Testis (tissue), 5 donors: ENCODE measurements at places on chromosomes 11 and 22.
A peak's percentile ranks its signal among the peaks of the same experiment; 100 is the strongest.

DNA sequence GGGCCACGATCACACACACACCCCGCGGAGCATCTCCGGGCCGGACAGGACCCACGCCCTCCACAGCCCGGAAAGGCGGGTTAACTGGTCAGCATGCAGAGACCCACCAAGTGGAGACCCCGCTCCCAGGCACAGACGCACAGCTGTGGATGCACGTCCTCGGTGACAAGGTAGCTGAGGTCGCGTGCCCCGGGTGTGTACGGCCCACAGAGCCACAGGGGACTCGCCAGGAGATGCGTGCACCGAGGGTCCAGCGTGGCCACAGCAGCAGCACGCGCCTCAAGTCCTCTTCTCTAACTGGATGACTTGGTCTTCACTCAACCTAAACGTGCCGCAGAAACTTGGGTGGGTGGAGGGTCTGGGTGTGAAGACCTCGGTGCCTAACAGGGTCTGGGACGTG lies 5.5 kb downstream of the H19 start:
- no peak for DNase-seq

DNA sequence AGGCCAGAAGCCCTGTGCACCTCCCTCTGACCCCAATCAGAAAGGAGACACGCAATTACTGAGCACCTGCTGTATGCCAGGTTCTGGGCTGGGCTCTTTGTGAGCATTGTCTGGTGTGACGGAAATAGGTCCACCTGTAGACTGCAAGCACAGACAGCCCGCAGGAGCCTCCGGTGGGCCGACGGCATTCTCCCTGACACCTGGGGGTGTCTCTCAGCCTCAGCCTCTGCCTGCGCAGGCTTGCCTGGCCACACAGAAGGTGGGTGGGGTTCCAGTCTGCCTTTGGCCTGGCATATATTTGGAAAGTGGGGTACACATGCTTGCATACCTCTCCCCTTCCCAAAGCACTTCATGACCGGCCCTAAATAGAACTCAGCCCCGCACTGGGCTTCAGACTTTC lies 129.3 kb downstream of the BUD13 start:
- DNase-seq, result no peak

GRCh38 chr11:117940736-117941135 lies 11.5 kb upstream of the TMPRSS13 start:
- no peak for DNase-seq

DNA sequence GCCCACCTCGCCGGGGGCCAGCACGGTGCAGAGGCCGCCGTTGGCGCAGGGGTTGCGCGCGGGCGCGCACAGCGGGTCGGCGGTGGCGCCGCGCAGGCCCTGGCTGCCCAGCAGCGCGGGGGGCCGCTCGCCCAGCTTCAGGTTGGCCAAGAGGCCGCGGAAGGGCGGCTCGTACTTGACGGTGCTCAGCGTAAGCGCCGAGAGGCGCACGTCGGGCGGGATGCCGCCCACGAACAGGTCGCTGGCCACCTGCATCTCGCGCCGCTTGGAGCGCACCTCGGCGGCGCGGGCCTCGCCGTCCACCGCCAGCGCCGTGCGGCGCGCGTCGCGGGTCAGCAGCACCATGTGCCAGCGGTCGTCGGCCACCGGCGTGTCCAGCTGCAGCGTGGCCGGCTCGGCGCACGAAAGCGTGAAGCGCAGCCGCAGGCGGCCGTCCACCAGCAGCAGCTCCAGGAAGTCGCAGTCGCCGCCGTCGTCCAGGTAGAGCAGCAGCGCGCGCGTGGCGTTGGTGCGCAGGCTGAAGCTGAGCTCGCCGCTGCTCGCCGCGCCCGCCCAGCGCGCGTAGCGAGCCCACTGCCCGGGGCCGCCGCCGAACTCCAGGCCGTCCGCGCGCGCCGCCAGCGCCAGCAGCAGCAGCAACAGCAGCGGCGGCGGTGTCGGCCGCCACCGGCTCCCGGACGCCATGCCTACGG lies 9.8 kb downstream of the NRXN2 start:
- DNase-seq, result peak; percentile 60

GRCh38 chr22:19942157-19943081 lies 801 bp upstream of the TXNRD2 start:
- DNase-seq, result peak; percentile 65

DNA sequence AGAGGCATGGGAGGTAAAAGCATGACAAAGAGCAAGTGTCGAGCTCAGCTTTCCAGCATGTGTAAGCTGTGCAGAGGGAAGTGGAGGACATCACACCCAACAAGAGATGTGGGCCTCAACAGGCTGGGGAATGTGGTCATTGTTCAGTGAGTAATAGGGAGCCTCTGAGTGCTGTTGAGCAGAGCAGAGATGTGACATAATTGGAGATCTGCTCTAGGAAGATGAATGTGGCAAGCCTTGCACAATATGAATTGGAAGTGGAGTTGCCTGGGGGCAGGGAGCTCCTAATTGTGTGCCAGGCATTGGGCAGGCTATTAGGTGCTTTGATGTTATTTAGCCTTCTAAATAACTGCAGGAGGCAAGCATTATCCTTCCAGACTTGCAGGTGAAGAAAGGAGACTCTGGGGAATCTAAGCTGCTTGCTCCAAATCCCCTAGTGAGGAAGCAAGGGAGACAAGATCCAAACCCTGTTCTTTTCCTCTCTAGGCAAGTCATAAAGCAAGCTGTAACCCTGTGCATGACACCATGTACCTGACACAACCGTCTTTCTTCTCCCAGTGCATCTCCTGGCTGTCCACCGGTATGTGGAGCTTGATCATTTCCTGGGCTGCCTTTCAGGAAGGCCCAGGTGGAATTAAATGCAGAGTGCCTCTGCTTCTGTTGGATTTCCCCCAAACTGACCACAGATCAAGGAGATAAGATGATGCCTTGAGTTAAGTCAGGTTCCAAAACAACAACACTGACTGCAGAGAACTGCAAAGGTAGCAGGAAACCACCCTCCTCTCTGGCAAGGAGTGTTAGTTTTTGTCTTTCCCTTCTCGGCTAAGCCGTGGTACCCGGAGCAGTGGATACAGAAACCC lies 221.4 kb downstream of the TENM4 start:
- no peak for DNase-seq

DNA sequence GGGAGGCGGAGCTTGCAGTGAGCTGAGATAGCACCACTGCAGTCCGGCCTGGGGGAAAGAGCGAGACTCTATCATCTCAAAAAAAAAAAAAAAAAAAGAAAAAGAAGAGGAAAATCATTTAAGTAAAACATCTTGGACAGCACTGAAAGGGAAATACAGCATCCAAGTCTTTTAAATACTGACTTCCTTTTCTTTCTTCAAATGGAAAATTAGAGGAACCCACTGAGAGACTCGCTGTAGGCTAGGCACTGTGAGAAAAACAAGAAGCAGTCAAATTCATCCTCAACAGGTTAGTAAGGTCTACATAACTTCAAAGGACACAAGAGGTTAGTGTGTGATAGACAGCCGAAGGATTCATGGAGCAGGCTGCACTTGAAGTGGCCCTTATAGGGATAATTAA lies 243.7 kb downstream of the BLID start:
- no peak for DNase-seq

- DNase-seq, result no peak
These were observed 7.0 kb upstream of the P2RY2 start for GRCh38 chr11:73210916-73211667.

DNA sequence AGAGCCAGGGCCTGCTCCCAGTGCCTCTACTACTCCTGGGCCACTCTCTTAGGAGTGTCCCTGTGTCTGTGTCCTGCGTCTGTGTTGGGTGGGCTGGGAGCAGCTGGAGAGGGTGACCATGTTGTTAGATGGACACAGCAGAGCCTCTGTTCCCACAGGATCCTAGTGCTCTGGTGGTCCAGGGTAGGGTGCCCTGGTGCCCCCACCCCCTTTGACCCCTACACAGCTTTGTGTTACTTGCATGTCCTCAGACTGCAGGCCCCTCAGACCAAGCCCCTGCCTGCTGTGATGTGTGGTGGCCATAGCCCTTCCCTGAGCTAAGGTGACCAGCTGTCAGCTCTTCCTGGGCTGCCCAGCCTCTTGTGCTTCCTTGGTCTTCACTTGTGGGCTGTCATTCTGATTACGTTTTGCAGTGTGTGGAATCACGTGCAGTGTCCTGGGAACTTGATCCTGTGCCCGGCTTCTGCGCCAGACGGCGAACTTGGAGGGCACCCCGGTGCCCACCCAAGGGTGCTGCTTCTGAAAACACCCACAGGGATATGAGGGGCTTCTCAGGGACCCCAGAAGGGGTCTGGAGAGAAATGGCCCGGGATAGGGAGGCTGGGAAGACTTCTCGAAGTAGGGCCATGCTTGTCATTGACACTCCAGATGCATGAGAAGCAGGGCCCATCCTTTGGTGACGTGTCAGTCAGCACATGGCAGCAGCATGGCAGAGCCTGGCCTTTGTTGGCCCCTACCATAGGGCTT lies 1.5 kb downstream of the TANGO2 start:
- no peak for DNase-seq

GRCh38 chr11:27319072-27319471 lies 43.9 kb downstream of the CCDC34 start:
- DNase-seq, result no peak

GRCh38 chr11:72041364-72042063 lies 38.8 kb downstream of the NUMA1 start:
- DNase-seq, result peak; percentile 75

- DNase-seq, result no peak
These were observed 3.7 kb downstream of the MIAT start for GRCh38 chr22:26660961-26661578.

DNA sequence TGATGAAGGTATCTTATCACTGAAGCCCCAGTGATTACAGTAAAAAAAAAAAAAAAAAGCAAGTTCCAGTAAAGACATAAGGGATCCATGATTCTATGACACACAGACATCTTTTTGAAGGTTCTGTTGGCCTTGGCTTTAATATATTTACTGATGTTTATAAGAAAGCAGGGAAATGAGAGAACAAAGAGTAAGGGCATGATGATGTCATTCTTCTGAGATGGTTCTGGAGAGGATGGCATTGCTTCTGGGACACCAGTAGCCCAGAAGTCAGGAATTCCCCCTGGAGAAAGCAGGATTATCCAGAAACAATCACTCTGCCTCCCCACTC lies 233.6 kb downstream of the FAM76B start:
- no peak for DNase-seq

DNA sequence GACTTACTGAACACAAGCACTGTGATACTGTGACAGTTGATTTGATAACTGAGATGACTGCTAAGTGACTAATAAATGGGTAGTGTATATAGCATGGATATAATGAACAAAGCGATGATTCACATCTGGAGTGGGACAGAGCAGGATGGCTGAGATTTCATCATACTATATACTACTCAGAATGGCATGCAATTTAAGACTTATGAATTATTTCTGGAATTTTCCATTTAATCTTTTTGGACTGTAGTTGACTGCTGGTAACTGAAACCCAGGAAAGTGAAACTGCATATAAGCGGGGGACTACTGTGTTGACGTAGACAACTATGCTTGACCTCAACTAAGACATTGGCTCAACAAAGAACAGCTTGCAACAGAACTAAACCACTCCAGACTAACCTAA lies 20.0 kb upstream of the NUCB2 start:
- DNase-seq, result no peak

- peak; percentile 52 for DNase-seq
These were observed 19.3 kb downstream of the CREB3L1 start for GRCh38 chr11:46296528-46297448.

DNA sequence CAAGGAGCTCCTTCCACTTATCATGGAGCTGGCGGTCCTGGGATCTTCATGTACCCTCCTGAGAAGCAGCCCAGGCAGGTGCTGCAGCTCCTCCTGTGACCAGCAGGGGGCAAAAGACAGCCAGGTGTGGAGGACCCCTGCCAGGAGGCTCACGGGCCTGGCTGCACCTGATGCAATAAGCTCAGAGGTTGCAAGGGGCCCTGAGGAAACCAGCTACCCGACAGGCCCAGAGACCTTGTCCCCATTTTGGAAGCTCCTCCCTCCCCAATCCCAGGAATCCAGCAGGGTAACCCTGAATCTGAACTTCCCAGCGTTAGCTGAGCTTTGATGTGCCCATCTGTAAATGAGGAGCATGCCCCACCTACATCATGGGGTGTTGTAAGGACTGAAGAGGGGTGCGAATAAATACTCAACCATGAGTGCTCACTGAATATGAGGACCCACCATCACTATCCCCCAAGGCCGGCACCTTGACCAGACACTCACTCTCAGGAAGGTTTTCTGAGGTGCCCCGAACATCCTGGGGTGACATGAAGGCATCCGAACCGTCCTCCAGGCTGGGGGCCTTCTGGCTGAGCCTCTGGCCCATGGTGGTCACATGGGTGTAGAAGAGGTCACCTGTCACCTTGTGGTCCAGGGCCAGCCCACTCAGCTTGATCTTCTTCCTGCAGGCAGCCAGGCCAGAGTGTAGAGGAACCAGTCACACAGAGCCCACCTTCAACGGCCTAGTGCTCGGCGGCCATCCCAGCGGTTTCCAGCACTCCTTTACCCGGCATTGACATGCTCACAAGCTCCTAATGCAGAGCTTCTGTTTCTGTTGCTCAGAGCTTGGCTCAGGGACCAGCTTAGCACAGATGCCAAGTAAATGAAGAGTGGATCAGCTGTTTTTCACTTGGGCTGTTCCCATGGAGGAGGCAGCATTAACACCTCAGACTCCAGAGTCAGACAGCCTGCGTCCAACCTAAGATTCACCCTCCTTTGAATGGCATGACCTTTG lies 21.7 kb downstream of the SLC43A1 start:
- peak; percentile 67 for DNase-seq

DNA sequence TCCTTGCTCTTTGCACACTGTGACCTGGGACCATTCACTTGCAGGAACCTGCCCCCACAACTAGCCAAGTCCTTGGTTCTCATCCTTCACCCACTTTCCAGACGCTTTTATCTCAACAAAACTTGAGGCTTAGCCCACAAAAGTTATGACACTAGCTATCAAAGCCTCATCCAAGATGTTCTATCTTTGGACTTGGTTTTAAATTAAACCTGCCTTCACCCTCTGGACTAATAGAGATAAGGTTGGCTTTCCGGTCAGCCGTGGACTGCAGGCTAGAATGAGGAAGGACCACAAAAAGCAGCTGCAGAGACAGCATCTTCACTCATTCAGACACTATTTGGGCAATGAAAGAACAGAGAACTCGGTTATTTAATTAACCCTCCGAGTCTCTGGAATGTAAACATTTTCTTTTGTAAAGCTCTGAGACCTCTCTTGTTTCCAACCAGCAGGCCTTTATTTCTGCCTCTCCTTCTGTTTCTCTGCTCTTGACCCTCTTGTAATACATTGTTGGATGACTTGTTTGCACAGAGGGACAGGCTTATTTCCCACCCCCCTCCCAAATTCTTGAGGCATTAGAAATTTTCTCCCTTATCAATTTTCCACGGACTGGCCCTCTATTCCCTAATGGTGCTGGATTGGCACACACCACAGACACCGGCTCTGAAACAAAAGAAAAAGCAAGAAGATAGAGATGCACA lies 41.4 kb downstream of the ARL14EP start:
- no peak for DNase-seq

GRCh38 chr11:15493921-15494620 lies 379.3 kb downstream of the INSC start:
- DNase-seq, result no peak
